ENCODE measurements at places on chromosomes 11 and 22. TPM values are rescaled to one million over a fixed set of nuclear protein-coding genes. Genes with fewer than 3 reads are reported as not detected.

- DNase-seq, result peak; percentile 46
Observed at GRCh38 chr11:75275581-75275980, 35.0 kb downstream of the TPBGL start.

DNA sequence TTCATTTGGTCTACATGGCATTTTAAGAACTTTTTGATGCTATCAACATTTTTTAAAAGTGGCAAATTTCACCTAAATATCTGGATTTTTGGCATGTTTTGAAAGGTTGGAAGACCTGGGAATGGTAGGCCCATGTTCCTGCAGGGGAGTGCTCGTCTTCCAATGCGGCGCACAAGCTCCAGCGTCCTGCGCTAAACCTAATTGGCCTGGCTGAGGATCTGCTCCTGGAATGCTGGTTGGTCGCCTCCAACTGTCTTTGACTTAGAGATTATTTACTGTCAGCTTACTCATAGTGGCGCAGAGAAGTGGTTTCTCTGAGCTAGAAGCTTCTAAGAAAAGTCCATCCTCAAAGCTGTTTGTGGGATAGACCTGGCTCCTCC is 626 bp upstream of the LIMK2 start:
- DNase-seq, result no peak

DNA sequence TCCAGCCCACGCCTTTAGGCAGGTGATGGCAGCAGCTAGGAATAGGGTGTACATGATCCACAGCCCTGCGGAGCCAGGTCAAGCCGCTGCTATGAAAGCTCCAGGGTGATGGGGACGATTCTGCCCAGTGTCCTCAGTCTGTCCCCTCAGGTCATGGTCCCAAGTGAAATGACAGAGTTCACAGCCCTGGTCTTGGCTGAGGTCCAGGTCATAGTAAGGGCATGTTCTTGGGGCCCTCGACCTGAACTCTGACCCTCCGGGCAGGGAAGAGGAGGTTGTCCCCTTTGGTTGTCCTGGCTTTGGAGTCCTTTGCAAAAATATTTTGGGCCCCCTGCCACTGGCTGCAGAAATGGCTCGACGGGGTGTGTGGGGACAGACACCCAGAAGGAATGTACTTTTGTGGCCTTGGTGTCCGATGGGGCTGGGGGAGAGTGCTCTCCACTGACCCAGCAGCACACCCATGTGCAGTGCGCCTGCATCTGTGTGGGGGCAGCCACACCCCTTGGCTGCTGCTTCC is 7.3 kb downstream of the C22orf31 start:
- no peak for DNase-seq

GRCh38 chr22:46187862-46188261 is 37.5 kb downstream of the PPARA start:
- DNase-seq, result no peak

DNA sequence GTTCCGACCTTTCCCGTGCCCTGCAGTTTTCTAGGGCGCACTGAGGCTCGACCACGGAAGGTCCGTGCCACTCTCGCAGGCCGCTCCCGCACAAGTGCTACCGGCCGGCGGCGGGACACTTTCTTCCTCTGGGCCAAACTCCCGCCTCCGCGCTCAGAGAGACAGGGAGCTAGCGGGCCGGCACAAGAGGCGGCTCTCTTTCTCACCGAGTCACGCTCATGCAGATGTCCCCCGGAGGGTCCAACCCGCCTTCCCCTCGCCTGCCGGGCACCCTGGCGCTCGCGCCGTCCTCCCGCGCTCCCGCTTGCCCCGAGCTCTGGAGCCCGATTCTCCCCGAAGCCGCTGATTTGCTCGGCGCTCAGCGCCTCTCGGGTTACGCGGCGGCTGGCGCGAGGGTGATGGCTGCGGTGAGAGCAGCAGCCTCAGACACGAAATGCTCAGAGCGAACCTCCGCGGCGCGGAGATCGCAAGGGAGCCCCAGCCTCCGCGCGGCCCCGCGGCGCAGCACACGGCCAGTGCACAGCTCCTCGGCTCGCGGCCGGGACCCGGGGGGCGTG is 1.0 kb downstream of the LMO1 start:
- DNase-seq, result no peak

DNA sequence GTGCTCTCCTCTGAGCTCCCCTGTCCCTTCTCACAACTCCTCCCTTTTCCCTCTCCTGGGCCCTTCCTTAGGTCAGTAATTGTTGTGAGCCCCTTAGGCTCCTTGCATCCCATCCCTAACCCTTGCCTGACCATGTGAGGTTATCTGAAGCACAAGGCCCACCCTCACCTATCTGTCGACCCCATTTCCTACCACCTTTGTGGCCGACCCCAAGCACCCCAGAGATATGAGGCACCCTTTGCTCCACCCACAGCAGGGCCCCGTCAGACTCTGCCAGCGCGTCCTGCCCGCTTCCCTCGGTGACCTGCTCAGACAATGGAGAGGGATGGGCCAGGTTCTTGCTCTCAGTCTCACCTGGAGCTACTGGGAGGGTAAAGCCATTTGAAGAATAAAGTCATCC is 1.3 kb downstream of the GNG3 start:
- DNase-seq, result no peak

- DNase-seq, result no peak
Observed at GRCh38 chr11:100892886-100893285, 205.8 kb downstream of the ARHGAP42 start.

DNA sequence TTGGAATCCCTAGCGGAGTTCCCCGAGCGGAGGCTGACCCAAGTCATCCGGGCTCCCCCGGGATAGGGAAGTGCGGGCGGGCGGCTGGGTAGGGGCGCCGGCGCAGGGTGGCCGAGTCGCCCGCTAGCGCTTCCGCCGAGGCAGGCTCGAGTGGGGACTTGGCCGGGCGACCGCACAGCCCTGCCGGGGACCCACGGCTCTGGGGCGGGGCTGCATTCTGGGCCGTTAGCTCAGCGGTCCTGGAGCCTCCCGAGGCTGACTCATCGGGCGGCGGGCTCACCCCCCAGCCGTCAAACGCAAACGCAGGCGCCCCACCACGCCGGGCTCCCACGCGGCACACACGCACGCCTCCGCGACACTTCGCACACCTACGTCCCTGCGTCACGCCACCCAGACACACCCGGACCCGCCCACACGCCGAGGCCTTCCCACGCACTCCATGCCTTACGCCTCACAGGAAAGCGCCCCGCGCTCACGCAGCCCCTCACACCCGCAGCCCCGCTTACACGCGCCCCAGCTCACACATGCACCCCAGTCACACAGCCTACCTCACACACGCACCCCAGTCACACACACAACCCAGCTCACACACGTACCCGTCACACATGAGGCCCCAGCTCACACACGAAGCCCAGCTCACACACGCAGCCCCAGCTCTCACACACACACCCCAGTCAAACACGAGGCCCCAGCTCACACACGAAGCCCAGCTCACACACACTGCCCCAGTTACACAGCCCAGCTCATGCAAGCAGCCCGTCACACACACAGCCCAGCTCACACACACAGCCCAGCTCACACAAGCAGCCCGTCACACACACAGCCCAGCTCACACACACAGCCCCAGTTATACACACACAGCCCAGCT is 1.2 kb downstream of the PHLDB1 start:
- DNase-seq, result peak; percentile 74

- DNase-seq, result no peak
Observed at GRCh38 chr11:11071486-11071885, 213.6 kb upstream of the ZBED5 start.

DNA sequence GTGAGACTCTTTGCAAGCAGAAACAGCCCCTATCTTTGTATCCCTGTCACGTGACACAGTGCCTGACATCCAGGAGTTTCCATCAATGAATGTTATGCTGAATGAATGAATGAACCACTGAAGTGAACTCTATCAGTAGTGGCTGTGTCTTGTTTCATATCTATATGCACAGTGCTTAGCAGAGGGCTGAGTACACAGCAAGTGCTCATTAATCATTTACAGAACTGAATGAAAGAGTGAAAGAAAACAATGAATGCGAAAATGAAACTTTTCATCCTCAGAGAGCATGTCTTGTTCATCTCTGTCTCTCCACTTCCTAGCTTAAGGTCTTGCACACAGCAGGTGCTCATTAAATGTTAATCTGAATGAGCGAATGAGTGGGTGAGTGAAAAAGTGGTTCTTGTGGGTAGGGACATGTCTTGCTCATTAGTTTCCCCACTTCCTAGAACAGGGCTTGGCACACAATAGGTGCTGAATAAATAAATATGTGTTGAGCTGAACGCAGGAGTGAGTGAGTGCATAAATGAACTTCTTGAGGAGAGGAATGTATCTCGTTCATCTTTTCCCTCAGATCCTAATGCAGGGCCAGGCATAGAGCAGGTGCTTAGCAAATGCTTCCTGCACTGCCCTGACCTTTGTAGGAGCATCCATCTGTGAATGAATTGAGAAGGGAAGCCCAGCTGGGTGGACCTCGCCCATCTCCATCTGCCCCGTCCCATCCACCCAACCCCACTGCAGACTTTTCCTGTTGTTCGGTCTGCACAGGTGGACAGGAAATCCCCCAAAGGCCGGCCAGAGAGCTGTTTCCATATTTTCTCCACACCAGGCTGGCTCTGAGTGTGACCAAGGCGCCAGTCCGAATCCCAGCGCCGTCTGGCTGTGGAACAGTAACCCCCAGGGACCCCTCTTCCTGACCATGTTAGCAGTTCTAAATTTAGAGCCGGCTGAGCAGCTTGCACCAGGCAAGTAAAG is 113.4 kb upstream of the CRYBB3 start:
- DNase-seq, result no peak

DNA sequence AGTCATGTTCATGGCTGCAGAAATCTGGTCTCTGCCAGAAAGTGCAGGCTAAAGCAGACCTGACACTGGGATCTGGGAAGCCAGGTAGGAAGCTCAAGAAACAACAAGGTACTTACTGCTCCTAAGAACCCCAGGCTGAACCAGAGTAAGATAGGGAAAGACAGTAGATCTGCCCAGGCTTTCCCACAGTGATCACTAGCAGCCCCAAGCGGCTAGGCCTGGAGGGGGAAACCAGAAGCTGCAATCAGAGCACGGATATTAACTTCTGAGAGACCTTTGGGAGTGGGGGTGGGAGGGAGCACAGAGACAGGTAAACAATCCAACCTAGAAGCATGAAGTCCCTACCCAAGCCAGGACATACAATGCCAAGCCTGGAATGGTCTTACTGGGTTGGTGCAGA is 135.2 kb upstream of the C11orf58 start:
- no peak for DNase-seq

GRCh38 chr11:115892016-115892415 is 387.8 kb upstream of the CADM1 start:
- DNase-seq, result no peak

DNA sequence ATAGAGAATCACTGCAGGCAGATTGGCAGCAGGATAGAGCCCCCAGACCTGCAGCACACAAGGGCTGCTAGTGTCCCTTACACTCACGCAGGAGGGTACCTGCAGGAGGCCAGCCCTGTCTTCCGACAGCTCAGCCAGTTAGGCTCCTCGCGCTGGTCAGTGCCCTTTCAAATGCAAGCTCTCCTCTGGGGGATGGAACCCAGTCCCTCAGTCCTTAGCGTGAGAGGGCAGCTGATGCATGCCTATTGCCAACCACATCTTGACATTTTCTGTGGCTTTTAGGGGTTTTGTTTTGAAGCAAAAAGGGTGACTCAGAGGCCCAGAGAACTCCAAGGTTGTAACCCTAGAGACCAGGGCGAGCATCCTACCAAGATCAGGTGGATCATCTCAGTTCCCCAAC is 40.0 kb downstream of the WNT11 start:
- DNase-seq, result no peak

GRCh38 chr22:32810555-32811133 is 9.1 kb downstream of the TIMP3 start:
- DNase-seq, result no peak

GRCh38 chr22:28002863-28003565 is 84.0 kb upstream of the PITPNB start:
- DNase-seq, result no peak

- no peak for DNase-seq
Observed at GRCh38 chr11:12801976-12802375, 127.8 kb downstream of the TEAD1 start.

GRCh38 chr22:50464451-50464850 is 10.4 kb downstream of the SBF1 start:
- no peak for DNase-seq

DNA sequence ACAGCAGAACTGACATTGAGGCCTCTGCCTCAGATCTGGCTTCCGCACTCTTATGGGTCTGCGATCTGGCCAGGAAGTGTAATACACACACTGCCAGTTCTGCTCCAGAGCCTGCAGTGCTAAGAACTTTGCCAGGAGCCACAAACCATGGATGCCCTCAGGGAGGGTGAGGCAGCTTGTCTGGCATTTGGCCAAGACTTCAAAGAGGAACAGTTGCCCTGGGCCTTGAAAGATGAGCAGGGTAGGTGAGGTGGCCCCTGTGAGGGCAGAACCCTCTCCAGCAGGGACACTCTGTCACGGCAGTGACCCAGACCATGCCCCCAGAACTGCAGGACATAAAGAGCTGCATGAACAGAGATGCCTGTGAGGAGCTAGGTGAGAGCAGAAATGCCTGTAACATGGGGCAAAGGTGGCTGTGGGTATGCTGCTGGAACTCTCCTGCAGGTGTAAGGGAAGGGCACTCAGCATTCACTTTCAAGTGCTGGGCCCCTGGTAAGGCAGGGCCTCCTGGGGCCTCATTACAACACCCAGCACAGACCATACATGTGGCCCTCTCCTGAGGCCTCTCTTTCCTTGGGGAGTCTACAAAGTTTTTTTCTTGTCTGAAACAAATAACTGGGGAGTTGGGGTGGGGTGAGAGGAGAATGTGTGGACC is 47.3 kb downstream of the NEU3 start:
- DNase-seq, result no peak

DNA sequence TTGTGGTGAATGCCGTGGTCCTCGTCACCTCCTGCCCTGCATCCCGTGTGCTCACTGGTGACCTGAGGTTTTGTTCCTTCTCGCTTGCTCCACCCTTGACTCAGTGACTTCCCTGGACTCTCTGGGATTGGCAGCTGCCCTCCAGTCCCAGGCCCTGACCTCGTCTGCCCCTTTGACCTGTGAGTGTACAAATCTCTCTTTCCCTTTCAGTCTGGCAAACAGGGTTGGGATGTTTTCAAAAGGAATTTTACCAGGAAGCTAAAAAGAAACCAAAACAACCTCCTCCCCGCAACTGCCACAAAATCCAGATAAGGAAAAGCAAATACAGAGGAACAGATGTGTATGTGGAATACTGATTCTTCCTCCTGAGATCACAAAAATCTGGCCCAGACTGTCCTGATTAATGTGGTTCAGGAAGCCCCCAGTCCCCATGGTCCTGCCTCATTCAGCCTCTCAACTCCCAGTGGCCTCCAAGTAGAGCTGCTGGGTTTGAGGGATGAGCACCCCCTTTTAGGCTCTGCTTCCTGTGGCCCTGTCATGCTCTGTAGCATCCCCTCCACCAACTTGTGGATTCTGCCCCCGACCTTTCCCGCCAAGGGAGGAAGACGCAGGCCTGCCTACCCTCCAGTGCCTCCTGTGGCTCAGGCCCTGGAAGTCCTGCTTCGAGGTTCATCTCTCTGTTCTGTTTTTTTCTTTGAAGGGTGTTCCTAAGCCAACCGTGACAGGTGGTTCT is 15.2 kb downstream of the ROBO4 start:
- DNase-seq, result no peak

CLCF1 gene
- not detected for polyA plus RNA-seq

NTM gene
- polyA plus RNA-seq, result not detected

TRIM49 gene
- polyA plus RNA-seq, result not detected

SLCO2B1 gene
- not detected for polyA plus RNA-seq

P2RY2 gene
- polyA plus RNA-seq, result not detected

OR51S1 gene
- not detected for polyA plus RNA-seq

MMP3 gene
- polyA plus RNA-seq, result not detected

PYGM gene
- 0.64 TPM for polyA plus RNA-seq
